NCI-H526 treated with DMSO at 0.1 percent for 48 hours (cell line): ENCODE measurements at places on chromosomes 16 and 17.
A peak's percentile ranks its signal among the peaks of the same experiment; 100 is the strongest.

DNA sequence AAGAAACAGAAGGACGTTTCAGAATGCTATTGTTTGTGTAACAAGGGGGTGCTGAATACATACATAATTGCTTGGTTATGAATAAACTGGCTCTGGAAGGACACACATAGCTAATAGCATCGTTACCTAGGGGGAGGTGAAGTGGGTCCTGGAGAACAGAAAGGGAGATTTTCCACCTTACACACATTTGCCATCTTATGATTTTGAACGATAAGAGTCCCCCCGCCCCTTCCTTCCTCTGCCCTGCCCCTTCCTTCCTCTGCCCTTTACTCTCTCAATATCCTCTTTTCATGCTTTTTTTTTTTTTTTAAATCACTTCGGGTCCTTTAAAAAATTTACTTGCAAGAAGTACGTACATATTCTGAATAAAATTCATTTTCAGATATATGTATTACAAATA is 902 bp upstream of the DHRS7B start:
- no peak for DNase-seq

DNA sequence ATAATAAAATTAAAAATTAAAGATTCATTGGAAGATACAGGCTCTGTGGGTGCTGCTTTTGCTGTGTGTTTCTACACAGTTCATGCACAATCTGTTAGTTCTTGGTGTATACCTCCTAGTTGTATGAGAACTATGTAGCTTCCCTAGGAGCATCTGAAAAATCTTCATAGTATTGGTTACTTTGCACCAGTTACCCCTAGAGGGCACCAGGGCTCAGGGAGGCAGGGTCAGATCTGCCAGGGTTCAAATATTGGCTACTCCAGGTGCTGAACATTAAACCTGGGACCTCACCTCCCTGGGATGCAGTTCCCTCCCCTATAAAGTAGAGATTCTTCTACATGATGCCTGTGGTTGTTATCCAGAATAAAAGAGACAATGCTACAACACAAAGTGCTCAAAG is 583.0 kb upstream of the CDH11 start:
- DNase-seq = peak; percentile 1

DNA sequence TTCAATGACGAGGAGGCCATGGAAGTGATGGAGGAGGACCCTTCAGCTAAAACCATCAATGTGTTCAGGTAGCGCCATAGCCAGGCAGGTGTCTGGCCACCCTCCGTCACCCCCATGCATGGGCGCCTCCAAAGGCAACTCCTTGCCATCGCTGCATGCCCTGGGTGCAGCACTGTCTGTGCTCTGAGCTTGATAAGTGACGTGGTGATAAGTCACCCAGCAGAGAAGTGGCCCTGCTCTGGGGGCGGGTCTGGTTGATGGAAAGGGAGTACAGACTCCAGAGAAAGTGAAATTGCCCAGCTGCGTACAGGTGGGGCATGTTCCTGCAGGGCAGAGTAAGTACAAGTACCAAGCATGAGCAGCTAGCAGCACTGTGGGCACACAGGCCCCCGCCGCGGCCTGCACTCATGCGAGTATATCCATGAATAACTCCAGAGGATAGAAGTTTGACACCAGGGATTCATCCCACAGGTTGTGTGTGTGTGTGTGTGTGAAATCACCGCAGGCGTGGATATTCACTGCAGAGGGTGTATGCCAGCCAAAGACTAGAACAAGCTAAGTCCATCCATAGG is 13.1 kb downstream of the DNAI2 start:
- DNase-seq = no peak

GRCh38 chr16:87555647-87556046 is 46.7 kb upstream of the JPH3 start:
- DNase-seq = no peak

DNA sequence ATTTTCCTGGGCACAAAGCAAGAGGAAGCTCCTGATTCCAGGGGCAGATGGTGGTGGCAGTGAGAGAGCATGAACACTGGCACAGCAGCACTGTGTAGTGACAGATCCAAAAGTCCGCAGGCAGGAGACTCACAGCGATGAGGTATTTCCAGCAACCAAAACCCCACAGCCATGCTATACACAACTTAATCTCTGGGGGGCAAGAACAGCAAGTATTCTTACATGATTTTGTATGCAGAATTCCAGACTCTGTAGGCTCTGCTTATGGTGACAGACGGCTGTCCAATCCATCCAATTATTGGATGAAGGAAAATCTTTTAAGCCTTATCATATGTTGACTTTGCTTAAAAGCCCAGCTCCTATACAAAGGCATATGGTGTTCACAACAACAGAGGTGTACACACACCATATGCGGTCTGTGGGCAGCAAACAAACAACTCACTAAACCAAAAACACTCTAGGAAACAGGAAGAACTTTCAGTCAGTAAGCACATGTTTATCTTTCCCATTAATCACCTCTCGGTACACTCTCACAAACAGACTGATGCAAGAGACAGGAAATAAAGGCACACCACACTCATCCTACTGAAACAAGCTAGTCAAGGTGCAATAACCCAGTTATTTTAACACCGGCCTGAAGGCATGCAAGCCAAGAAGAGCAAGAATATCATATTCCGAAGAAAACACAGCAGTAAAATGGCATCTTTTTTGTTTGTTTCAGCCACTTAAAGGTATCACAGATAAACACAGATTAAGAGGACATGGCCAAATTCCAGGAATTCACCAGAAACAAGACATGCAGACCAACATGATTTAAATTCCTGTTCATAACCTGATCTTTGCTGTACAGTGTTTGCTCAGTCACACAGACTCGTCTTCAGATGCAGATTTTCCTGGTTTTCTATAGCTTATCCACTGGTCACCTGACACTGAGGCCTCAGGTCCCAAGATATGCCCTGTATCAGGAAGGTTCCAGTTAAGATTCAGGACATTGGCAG is 47.8 kb downstream of the ERN1 start:
- DNase-seq = no peak

GRCh38 chr16:1351215-1351581 is 480 bp downstream of the TSR3 start:
- DNase-seq = no peak

DNA sequence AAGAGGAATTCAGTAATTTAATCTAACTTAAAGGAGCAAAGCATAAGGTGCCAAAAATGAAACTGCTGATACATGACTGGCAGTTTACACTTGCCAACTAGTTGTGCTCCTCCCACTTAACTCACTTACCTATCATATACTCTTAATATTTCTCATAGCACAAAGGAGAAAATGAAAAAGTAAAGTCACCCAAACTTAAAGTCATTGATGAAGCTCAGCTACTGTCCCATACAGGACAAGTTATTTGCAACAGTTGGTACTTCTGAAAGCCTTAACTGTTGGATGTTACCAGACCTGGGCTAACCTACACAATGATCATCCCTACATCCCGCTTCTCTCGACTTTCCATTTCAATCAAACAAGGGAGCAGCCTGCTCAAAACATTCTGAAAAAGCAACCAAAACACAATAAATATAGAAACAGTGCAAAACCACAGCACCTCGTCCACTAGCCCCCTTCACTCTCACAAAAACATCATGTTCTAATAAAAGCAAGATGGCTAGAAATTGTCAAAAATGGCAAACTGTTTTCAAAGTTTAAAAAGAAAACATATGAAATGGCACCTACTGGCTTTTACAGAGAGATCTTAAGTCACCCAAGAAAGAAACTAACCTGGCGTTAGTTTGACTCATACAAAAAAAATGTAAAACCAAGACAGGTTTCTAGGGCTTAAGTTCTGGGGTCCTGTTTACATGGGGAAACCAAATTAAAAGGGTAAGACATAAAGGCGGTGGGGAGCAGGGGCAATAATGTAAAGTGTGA is 868 bp downstream of the MED13 start:
- DNase-seq = peak; percentile 16

- DNase-seq = no peak
Measured at GRCh38 chr17:48373883-48374282, 56.1 kb downstream of the SKAP1 start.

- no peak for DNase-seq
Measured at GRCh38 chr16:75304521-75305363, 53.3 kb upstream of the BCAR1 start.

- DNase-seq = no peak
Measured at GRCh38 chr17:48563385-48563838, 14.7 kb downstream of the HOXB4 start.

DNA sequence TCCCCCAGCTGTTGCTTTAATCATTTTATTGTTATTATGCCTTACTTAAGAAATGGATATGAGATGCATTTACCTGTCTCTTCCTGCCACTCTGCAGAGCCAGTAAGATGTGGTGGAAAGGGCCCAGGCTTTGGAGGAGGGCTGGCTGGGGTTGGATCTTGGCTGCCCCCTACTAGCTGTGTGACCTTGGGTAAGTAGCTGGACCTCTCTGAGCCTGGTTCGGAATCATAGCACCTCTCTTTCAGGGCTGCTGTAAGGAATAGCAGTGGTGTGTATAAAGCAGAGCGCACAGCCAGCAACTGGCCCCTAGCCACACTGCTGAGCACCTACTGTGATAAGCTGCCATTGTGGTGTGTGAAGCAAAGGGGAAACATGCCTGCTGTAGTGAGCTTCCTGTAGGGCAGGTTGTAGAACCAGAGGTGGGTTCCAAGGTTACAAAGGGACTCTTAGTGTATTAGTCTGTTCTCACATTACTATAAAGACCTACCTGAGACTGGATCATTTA is 23.9 kb downstream of the MAPT start:
- no peak for DNase-seq

DNA sequence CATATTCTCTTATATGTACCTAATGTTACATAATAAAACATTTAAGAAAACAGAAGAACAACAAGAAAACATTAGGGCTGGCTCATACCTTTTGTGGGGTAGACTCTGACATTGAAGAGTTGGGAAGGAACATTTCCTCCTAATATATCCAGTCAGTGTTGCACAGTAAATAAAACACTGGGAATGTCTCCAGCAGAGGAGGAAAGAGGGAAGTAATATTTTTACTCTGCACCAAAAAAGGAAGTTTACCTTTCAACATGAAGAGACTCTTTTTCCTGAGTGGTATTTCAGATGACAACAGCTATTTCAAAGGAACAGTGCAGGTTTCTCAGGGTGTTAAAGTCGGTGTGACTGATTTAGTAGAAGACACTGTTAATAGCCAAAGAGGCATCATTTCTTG is 31.9 kb downstream of the EPN2 start:
- DNase-seq = no peak

- DNase-seq = no peak
Measured at GRCh38 chr17:15921640-15922039, 23.3 kb upstream of the ADORA2B start.

GRCh38 chr16:62794724-62795123 is 758.5 kb upstream of the CDH8 start:
- no peak for DNase-seq

DNA sequence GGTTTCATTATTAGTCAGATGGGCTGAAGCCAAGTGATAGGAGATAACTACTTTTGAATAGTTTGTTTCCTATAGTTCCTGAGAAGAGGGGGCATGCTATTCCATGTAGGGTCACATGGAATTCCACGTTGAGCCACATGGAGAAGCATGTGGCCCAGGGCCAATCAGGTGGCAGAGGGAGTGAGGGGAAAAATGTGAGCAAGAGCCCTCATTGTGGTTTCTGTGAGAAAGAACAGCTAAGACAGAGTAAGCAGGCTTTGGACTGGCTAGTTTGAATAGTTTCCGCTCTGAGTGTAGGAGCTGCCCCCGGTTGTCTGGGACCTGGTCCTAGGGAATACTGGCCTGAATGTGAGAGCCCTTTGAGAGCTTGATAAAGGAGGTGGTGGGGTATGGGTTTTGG is 69.9 kb upstream of the CNTNAP4 start:
- no peak for DNase-seq

DNA sequence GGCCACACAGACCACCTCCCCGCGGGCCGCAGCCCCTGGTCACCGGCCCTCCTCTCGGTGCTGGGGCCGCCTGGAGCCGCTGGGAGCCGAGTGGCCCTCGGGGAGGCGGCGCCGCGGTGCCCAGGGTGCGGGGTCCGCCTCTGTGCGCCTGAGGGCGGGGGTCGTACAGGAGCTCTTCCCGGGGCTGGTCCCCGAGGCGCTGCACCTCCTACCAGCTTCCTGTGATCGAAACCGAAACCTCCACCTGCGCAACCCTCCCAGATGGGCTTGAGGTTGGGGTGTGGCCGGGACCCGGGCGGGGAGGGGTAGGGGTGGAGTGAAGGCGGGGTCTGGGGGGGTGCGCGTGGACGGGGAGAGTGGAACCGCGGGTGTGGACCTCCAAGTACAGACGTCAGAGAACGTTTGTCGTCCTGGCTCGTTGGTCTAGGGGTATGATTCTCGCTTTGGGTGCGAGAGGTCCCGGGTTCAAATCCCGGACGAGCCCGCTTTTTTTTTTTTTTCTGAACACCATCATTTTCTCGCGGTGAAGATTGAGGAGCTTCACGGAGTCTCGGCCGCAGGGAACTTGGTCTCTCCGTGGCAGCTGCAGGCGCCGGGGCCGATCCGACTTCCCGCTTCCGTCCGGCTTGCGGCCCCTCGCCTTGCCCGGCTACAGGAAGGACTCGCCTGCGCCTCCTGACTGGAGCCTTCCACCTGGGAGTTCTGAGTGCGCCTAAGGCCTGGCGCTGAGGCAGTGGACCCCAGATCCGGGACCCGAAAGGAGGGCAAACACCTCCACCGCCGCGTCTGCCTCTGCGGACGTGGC is 23.9 kb downstream of the ZNF213 start:
- peak; percentile 44 for DNase-seq

DNA sequence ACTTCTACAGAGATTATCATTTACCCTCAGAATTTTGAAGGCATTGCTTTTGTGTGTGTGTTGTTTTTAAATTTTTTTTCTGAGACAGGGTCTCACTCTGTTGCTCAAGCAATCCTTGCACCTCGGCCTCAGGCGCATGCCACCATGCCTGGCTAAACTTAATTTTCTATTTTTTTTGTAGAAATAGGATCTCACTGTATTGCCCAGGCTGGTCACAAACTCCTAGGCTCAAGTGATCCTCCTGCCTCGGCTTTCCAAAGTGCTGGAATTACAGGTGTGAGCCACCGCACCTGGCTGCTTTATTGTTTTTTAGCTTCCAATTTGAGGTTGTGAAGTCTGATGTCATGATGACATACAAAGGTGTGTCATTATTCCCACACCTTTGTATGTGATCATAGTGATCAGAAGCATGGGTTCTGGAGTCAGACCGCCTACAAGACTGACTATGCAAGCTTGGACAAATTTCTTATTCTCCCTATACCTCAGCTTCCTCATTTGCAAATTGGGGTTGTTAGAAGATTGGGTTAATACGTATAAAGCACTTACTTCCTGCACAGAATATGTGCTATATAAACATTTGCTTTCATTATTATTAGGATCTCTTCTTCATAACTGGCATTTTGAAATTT is 5.8 kb downstream of the SEPHS2 start:
- no peak for DNase-seq

- DNase-seq = no peak
Measured at GRCh38 chr17:34011599-34011998, 243.5 kb upstream of the CCL2 start.
